Sigmoid colon (tissue), 7 donors: ENCODE measurements at places on chromosomes 13 and 19.

DNA sequence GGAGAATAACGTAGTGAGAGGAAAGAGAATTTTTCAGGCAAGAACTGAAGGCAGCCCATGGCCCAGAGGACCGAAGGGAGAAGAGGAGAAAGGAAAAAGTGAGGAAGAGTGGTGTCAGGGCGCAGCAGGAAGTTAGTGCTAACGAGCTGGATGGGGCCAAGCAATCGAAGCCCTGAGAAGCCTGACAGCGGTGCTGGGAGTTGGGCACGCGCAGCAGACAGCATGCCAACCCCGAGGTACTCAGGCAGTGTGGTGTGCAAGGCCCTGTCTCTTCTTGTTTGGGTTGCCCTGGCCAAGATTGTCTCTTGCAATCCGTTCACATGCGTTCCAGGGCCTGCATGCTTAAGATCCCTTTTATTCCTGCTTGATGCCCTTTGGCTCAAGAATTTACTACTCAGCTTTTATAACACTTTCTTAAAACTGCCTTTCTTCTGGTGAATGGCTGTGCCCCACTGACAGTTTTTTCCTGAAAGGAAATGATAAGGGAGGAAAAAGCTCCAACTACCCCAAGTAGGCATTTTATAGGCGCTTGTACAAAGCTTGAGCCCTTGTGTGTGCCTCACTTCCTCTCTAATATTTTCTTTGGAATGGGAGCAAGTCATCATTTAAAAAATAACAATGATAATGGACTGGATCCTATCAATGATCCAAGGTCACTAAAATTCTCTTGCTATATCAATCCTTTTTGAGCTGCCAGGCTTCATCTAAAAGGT lies 115.4 kb downstream of the FLT1 start:
- DNase-seq: peak; percentile 68

DNA sequence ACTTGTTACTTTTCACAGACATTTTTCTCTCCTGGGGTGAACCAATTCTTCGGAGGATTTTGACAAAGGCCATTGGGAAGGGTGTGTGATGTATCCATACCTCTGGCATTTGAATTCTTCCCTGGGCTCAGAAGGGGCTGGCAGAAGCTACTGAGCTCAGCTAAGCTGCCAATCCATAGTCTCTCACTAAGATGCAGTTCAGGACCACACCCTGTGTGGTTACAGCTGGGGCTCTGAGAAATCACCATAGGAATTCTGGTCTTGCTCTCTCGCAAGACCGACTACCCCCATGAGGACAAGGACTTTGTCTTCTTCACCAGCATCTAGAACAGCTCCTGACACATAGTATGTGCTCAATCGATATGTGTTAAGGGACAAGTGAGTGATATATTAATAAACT lies 6.0 kb downstream of the C13orf42 start:
- DNase-seq: no peak

- no peak for DNase-seq
Observed at GRCh38 chr19:22619932-22620331, 14.2 kb upstream of the ZNF492 start.

GRCh38 chr13:45207319-45207718 lies 6.5 kb upstream of the KCTD4 start:
- no peak for DNase-seq

DNA sequence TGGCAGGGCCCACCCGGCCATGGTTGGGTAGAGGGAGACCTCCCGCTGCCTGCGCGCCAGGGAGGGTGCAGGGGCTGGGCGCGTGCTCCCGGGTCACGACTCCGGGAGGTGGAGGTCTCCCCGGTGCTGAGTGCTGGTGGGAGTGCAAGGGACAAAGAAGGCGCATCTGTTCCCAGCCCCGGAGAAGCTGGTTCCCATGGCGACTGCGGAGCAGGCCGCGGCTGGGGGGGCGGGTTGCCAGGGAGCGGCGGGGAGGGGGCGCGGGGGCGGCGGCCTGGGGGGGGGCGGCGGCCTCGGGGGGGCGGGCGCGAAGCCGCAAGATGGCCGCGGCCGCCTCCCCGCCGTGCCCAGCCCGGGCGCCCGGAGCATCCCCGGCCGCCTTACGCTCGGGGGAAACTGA lies 1.2 kb downstream of the CBARP start:
- DNase-seq: no peak

- DNase-seq: no peak
Observed at GRCh38 chr13:83232626-83233025, 649.6 kb downstream of the SLITRK1 start.

DNA sequence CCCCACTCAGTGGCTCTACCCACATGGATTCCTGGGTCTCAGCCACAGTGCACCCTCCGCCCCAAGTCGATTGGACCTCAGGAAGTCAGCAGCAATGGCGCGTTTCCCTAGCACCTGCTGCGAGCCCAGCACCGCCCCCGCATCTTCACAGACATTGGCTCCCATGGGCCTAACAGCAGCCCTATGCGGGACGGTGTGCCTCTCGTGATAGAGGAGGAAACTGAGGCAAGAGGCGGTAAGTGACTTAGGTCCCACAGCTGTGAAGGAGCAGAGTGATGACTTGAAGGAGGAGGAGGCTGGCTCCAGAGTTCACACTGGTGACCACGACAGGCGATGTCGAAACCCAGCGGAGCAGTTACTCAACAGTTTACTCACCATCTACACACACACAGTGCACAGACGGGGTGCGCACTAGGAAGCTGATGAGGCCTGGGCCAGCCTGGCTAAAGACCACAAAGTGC lies 104.5 kb upstream of the SOX1 start:
- peak; percentile 56 for DNase-seq

GRCh38 chr19:17020385-17020784 lies 6.2 kb downstream of the CPAMD8 start:
- DNase-seq: no peak

DNA sequence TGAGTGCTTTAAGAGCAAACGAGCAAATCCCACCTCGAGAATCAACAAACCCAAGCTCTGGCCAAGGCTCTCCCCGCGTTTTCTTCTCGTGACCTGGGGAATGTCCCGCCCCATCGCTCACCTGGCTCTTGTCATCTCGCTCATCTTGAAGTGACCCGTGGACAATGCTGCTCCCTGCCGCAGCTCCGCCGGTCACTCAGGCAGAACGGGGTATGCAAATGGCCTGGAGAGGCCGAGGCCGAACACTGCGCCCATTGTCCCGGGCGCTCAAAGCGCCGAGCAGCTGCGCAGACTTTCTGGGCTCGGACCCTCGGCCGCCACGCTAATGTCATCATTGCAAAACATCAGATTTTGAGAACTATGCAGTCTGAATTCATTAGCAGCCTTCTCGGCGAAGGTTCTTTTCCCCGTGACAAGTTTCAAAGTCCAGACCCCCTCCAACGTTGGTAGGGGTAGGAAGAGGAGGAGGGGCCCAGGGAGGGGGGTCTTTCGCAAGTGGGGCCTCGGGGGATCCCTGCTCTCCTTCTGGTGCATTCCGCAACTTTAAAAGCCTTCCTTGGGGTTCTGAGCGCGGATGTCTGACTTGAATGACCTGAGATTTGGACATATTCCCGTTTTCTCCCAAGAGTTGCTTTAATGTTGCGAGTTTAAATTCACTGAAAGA lies 39.7 kb downstream of the SOX1 start:
- no peak for DNase-seq

GRCh38 chr13:111120913-111121312 lies 5.8 kb downstream of the ARHGEF7 start:
- DNase-seq: no peak

- no peak for DNase-seq
Observed at GRCh38 chr19:6723738-6724137, 3.3 kb upstream of the C3 start.

GRCh38 chr19:15292847-15293582 lies 39.3 kb downstream of the BRD4 start:
- DNase-seq: no peak

DNA sequence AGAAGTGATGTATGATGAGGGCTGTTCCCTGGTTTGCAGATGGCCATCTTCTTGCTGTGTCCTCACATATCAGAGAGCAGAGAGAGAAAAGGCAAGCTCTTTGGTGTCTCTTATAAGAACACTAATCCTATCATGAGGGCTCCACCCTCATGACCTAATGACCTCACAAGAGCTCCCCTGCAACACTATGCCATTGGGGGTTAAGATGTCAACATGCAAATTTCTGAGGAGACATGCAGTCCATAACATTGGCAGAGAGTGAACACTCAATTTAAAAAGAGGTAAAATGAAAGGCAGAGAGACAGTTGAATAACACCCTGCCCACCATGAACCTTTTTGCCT lies 10.9 kb downstream of the FAM187B start:
- no peak for DNase-seq

GRCh38 chr13:29957320-29957719 lies 106.9 kb upstream of the UBL3 start:
- DNase-seq: no peak

DNA sequence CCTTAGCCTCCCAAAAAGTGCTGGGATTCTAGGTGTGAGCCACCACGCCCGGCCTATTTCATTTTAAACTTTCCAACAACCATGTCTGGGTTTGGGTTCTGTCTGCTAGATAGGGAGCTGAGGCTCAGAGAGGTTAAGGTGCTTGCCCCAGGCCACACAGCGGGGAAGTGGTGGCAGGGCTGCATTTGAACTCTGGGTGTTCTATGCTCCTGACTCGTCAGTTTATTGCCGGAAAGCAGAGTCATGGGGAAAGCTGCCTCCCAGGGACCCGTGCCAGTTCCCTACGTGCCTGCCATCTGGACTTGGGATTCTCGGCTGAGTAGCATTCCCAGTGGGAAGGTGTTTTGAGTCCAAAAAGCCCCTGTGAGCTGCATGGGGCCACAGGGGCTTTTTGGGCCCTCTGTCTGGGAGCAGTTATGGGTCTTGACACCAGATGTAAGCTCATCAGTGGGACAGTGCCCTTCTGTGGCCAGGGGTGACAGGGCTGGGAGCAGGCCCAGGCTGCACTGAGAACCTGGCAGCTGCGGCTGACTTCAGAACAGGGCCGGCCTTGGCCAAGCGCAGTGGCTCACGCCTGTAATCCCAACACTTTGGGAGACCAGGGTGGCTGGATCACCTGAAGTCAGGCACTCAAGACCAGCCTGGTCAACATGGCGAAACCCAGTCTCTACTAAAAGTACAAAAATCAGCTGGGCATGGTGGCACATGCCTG lies 10.9 kb downstream of the RFX1 start:
- DNase-seq: no peak

GRCh38 chr19:29528946-29529645 lies 3.3 kb downstream of the VSTM2B start:
- peak; percentile 46 for DNase-seq

- DNase-seq: peak; percentile 92
Observed at GRCh38 chr13:44237276-44237767, 136.3 kb upstream of the SERP2 start.

DNA sequence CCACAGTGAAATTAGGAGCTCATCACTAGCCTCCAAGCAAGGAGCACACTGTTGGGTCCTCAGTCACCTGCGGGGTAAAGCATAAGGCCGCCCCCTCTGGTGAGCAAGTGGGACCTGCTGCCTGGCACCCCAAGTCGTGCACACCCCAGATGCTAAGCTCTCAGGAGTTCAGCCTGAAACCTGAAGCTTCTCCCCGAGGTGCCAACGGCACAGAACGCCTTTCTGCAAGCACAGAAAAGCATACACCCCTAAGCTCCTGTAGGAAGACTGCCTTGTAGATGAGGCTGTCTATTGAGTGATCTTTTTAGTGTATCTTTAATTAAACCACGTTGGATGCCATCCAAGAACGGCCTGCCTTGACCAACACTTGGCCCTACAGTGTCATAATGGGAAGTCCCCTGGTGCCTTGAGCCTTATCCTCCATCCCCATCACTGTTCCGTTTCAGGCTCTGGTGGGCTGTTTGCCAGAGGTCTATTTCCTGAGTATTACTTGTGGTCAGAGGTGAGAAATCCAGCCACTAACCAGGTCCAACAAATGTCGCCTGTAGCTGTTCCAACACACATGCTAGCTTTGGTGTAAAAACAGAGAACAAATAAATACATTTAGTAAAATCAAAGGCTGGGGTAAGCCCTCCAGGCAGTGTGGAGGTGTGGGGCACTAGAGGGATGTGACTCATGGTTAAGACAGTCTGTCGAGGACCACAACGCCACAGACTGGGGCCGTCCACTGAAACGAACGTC lies 44.8 kb downstream of the C13orf42 start:
- DNase-seq: no peak

- no peak for DNase-seq
Observed at GRCh38 chr19:15431396-15432017, 12.7 kb upstream of the AKAP8L start.

- no peak for DNase-seq
Observed at GRCh38 chr19:16593181-16593580, 21.0 kb upstream of the SLC35E1 start.

- DNase-seq: no peak
Observed at GRCh38 chr13:100364591-100364990, 224.0 kb downstream of the GGACT start.

DNA sequence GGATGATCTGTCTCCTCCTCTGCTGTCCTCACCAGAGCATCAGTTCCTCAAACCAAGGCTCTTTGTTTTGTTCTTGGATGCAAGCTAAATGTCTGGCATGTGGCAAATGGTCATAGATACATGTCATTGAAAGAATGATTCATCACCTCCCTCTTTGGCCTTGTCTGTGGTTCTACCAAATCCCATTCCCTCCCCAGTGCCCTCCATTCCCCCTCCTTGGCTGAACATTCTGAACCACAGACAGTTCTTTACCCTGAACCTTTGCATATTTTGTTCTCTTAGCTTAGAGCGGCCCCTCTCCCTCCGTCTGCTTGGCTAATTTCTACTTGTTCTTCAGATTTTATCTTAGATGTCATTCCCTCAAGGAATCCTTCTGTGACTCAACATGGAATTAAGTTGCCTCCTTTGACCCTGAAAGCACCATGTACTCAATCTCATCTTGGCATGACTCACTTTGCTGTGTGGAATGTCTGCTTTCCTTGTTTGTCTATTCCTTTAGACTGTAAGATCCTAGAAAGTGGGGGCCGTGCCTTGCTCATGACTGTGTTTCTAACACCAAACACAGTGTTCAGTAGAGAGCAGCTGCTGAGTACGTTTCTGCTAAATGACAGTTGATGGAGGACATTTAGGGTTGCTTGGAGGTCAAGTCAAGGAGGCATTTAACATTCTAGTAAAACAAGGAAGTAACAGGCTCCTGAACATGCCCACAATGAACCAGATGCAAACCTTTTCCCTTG lies 8.1 kb downstream of the ALOX5AP start:
- no peak for DNase-seq

DNA sequence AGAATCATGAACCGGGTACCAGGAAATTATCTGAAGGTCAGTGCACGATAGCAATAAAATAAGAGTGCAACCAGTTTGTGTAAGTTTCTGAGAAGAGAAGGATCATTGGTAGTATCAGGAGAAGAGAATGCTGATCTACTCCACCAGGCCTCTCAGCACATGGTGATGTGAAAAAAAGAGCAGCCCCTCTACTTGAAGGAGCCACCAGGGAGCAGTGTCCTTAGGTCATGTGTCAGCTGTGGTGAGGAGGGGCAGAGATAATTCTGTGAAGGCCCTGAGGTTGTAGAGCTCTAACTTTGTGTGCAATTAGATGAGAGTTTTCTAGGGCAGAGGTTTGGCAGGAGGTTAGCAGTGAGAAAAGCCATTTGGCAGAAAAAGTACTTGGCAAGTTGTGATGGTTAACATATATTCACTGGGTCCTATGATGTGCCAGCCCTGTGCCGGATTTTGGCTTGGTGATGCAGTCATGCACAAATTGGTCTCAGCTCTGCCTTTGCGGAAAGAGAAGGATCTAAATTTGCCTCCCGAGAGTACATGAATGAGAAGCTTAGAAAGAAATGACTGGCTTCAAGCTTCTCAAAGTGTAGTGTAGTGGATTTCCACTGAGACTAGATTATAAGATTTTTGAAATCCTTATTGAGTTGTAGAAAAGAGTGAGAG lies 19.2 kb upstream of the ZC3H13 start:
- no peak for DNase-seq
